ENCODE measurements at places on chromosomes 5 and 9. TPM values are rescaled to one million over a fixed set of nuclear protein-coding genes. Genes with fewer than 3 reads are reported as not detected.

Gene SAXO1
- total RNA-seq = not detected

Gene FOXD4L5
- 0.20 TPM for total RNA-seq

Gene CD274
- total RNA-seq = 12.6 TPM

Gene ASS1
- total RNA-seq = 10.1 TPM

Gene RAD1
- 27.5 TPM for total RNA-seq

Gene OLFML2A
- total RNA-seq = not detected

Gene REEP2
- total RNA-seq = 0.76 TPM

Gene RASEF
- total RNA-seq = not detected

Gene RANBP17
- not detected for total RNA-seq

Gene EIF4EBP3
- total RNA-seq = 8.0 TPM

Gene CFAP77
- total RNA-seq = not detected

Gene NUTM2G
- total RNA-seq = not detected

DNA sequence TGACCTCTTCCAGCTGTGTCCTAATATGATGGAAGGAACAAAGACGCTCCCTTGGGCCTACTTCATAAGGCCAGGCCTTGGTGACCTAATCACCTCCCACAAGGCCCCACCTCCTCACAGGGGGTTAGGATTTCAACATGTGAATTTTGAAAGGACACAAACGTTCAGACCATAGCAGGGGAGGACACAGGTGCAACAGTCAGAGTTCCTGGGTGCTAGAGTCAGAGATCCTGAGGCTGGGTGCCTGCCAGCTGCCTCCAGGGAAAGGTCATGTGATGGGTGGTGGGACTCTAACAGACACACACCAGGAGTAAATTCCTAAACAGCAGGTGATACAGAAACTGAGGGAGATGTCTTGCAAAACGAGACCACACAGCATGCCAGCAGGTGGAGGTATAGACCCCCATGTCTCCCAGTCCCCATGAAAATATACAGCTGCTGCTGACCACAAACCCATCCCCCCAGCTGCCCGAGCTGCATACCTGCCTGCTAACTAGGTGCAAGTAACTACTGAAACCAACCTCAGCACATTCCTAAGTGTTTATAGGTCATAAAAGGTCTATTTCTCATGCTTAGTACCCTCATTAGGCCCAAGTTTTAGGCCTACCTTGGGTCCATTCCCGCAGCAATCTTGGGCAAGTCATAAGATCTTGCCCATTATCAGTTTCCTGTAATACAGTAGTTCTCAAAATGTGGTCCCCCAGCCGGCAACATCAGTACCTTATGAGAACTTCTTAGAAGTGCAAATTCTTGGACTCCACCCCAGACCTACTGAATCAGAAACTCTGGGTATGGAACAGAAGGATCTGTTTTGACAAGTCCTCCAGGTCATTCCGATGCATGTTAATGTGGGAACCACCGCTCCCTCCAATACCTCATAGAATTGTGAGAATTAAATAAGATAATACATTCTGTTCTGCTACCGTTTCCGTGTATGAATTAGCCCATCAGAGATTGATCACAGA, 245.3 kb downstream of the ENC1 start:
- H3K27ac ChIP-seq = no peak overlapping the region
- H3K27me3 ChIP-seq = peaks cover 7% of the 10 kb centered on the region
- no peak for DNase-seq
- no peaks in the 10 kb centered on the region for H3K36me3 ChIP-seq
- H3K4me3 ChIP-seq = no peak overlapping the region

DNA sequence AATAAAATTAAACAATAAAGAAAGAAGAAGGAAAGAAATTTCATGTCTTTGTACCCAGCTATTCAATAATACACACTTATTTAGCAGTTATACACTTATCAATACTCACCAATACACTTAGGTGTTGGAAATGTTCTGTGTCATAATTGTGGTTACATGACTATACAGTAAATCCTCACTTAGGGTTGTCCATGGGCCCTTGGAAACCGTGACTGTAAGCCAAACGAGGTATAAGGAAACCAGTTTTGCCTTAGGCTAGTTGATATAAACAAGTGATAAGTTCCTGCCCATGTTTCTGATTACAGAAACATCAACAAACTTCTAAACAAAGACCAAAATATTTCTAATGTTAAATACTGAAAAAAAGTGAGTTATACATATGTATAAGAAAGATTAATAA, 10.0 kb upstream of the SLCO4C1 start:
- H3K36me3 ChIP-seq = no peaks in the 10 kb centered on the region
- peaks cover 4% of the 10 kb centered on the region for H3K27me3 ChIP-seq
- H3K27ac ChIP-seq = no peak overlapping the region
- no peaks in the 10 kb centered on the region for H3K4me1 ChIP-seq
- no peak overlapping the region for H3K4me3 ChIP-seq
- DNase-seq = no peak

- no peaks in the 10 kb centered on the region for H3K36me3 ChIP-seq
- H3K4me3 ChIP-seq = no peak overlapping the region
- no peak for DNase-seq
These were observed 77.3 kb upstream of the OTULINL start for GRCh38 chr5:14504332-14504727.

GRCh38 chr5:97010606-97011005, 74.7 kb downstream of the LNPEP start:
- peaks cover 14% of the 10 kb centered on the region for H3K4me1 ChIP-seq
- peaks cover 55% of the 10 kb centered on the region for H3K36me3 ChIP-seq
- H3K27ac ChIP-seq = no peak overlapping the region
- no peak for DNase-seq

DNA sequence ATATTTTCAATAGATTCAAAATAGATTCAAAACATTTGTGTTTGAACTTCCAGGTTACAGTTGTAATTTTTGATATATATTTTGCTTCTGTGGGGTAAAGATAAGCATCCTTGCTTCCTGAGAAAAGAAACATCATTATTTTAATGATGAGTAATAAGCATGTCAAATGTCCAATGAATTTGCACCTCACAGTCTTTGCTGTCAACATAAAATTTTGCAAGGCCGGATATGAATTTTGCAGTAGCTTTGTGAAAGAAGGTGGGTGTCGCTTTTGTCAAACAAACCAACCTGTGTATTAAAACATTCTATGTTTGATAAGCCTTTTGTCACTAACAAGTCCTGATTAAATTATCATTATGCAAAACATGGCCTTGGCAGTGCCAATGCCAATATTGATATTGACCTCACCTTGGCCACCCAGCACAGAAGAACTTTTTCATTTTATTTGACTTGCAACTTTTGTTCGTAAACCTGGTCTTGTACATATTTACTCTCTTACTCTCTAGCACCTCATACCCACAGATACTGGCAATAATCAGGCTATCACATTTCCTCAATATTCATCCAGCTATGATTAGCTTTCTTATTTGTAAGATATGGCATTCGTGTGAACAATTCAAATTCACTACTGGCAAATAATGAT, 645.0 kb upstream of the KLF4 start:
- no peak overlapping the region for H3K27ac ChIP-seq
- no peaks in the 10 kb centered on the region for H3K4me1 ChIP-seq
- no peaks in the 10 kb centered on the region for H3K27me3 ChIP-seq
- no peak for DNase-seq
- H3K36me3 ChIP-seq = no peaks in the 10 kb centered on the region

DNA sequence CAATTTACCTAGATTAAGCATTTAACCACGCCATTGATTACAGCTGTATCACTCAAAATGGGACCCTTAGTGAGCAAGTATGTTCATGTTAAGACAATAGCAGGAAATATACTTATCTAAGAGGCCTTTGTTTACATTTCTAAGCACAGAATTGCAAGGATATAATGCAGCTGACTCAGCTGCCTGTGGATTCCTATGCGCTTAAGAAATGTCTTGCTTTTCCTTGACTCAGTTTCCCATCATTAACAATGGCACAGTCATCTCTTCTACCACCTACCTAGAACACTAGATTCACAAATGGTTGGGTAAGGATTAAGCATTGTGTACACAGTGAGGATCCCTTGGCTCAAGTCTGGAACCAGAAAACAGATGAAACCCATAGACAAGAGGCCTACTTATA, 163.8 kb downstream of the TSSK1B start:
- no peak for DNase-seq
- no peaks in the 10 kb centered on the region for H3K36me3 ChIP-seq
- H3K27ac ChIP-seq = no peak overlapping the region
- H3K4me1 ChIP-seq = peaks cover 17% of the 10 kb centered on the region

- DNase-seq = no peak
- no peaks in the 10 kb centered on the region for H3K4me1 ChIP-seq
- H3K4me3 ChIP-seq = no peak overlapping the region
- H3K36me3 ChIP-seq = no peaks in the 10 kb centered on the region
These were observed 1354.4 kb upstream of the C9orf72 start for GRCh38 chr9:28927691-28928090.

- no peak for DNase-seq
- H3K4me3 ChIP-seq = no peak overlapping the region
- peaks cover 35% of the 10 kb centered on the region for H3K27me3 ChIP-seq
- peaks cover 19% of the 10 kb centered on the region for H3K4me1 ChIP-seq
- no peak overlapping the region for H3K27ac ChIP-seq
These were observed 113.0 kb downstream of the UGCG start for GRCh38 chr9:112009656-112010055.

GRCh38 chr5:67283275-67283987, 86.8 kb upstream of the CD180 start:
- H3K27ac ChIP-seq = no peak overlapping the region
- H3K36me3 ChIP-seq = peaks cover 1% of the 10 kb centered on the region
- no peak overlapping the region for H3K4me3 ChIP-seq
- H3K27me3 ChIP-seq = no peaks in the 10 kb centered on the region
- no peak for DNase-seq

DNA sequence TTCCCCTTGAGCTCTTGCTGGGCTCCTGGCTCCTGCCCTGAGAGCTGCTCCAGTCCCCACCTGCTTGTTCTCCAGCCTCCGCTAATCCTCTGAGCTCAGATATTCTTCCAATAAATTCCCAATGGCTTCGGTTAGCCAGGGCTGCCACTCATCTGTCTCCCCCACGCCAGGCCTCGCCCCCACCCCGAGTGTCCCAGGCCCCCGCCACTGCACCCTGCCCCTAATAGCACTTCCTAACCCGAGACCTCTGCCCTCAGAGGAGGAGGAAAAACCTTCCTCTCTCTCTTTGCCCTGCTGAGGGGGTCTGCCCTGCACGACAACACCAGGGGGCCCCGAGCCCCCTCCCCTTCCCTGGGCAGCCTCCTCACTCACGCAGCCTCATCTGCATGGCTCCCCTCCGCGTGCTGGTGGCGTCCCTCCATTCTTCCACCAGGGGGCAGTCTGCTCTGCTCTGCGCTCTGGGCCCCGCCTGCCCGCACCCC, 5.4 kb upstream of the LCN15 start:
- no peak overlapping the region for H3K27ac ChIP-seq
- no peak overlapping the region for H3K4me3 ChIP-seq
- peak; percentile 63 for DNase-seq

GRCh38 chr9:108413809-108414208, 442.0 kb downstream of the ACTL7B start:
- H3K36me3 ChIP-seq = no peaks in the 10 kb centered on the region
- H3K4me1 ChIP-seq = no peaks in the 10 kb centered on the region
- no peak overlapping the region for H3K27ac ChIP-seq
- DNase-seq = no peak
- no peak overlapping the region for H3K4me3 ChIP-seq
- H3K27me3 ChIP-seq = no peaks in the 10 kb centered on the region

DNA sequence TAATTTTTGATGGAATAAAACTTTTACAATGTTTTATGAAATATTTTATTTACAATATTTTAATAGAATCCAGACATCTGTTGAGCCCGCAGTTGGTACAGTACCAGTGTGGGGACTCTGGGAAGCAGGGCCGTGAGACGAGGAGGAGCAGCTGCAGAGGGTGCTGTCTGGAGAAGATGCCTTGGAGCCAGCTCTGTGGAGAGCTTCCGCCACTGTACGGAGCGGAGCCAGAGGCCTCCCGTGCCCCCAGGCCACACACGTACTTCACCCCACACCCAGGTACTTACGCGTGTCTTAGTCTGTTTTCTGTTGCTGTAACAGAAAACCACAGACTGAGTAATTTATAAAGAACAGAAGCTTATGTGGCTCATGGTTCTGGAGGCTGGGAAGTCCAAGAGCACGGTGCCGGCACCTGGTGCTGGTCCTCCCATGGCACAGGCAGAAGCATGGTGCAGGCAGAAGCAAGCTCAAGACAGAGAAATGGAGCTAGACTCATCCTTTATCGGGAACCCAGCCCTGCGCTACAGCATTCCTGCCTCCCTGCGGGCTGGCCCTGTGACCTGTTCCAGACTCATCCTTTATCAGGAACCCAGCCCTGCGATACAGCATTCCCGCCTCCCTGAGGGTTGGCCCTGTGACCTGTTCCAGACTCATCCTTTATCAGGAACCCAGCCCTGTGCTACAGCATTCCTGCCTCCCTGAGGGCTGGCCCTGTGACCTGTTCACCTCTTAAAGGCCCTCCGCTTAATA, 23.3 kb downstream of the CEP72 start:
- no peak overlapping the region for H3K4me3 ChIP-seq
- H3K27me3 ChIP-seq = no peaks in the 10 kb centered on the region
- no peaks in the 10 kb centered on the region for H3K4me1 ChIP-seq

- H3K36me3 ChIP-seq = peaks cover 46% of the 10 kb centered on the region
- DNase-seq = no peak
- H3K4me1 ChIP-seq = peaks cover 45% of the 10 kb centered on the region
- no peaks in the 10 kb centered on the region for H3K27me3 ChIP-seq
These were observed 5.8 kb downstream of the TMEM268 start for GRCh38 chr9:114616684-114617520.

- H3K4me3 ChIP-seq = no peak overlapping the region
- H3K27me3 ChIP-seq = peaks cover 9% of the 10 kb centered on the region
- no peak overlapping the region for H3K27ac ChIP-seq
- no peak for DNase-seq
- no peaks in the 10 kb centered on the region for H3K36me3 ChIP-seq
- H3K4me1 ChIP-seq = no peaks in the 10 kb centered on the region
These were observed 219.1 kb downstream of the ADAMTS6 start for GRCh38 chr5:65262649-65263059.

- H3K36me3 ChIP-seq = peaks cover 18% of the 10 kb centered on the region
- H3K27me3 ChIP-seq = no peaks in the 10 kb centered on the region
- DNase-seq = no peak
- peaks cover 18% of the 10 kb centered on the region for H3K4me1 ChIP-seq
These were observed 1.6 kb upstream of the ATP6V0E1 start for GRCh38 chr5:172981931-172982330.

DNA sequence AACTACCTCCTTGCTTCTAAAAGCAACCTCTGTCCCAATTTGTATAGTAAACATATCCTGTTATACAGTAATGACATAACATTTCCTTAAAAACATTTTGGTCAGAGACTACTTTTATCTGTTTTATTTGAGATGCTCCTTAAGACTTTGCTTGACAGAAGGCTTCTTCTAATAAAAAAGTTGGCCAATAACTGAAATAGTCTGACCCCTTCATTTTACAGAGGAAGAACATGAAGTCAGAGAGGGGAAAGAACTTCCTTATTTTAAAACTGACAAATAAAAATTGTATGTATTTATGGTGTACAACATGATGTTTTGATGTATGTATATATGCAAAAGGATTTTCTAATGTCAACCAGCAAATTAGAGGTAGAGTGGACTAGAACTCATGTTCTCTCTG, 35.8 kb upstream of the SPARC start:
- H3K4me3 ChIP-seq = no peak overlapping the region
- peaks cover under 1% of the 10 kb centered on the region for H3K36me3 ChIP-seq
- DNase-seq = no peak
- H3K27ac ChIP-seq = no peak overlapping the region
- H3K4me1 ChIP-seq = peaks cover 12% of the 10 kb centered on the region
- no peaks in the 10 kb centered on the region for H3K27me3 ChIP-seq

- DNase-seq = no peak
- peaks cover 55% of the 10 kb centered on the region for H3K4me1 ChIP-seq
- peaks cover 18% of the 10 kb centered on the region for H3K36me3 ChIP-seq
- H3K27me3 ChIP-seq = no peaks in the 10 kb centered on the region
- H3K4me3 ChIP-seq = peak overlapping the region; percentile 65
- peak overlapping the region; percentile 97 for H3K27ac ChIP-seq
These were observed 8.0 kb upstream of the REEP5 start for GRCh38 chr5:112930082-112930344.
